ENCODE measurements at places on chromosomes 6 and 20.

DNA sequence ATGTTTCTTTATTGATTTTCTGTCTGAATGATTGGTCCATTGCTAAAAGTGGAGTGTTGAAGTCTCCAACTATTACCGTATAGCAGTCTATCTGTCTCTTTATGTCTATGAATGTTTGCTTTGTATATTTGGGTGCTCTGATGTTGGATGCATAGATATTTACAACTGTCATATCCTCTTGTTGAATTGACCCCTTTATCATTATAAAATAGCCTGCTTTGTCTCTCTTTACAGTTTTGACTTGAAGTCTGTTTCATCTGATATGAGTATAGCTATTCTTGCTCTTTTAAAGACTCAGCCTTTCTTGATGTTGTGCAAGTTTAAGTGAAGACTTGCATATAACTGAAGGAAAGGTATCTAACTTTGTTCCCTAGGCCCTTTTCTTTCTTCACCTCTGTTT lies 173.8 kb upstream of the RAB32 start:
- DNase-seq: no peak

GRCh38 chr6:81741689-81742088 lies 10.8 kb downstream of the TENT5A start:
- no peak for DNase-seq

- DNase-seq: no peak
These were observed 19.4 kb downstream of the ESF1 start for GRCh38 chr20:13765299-13765698.

- DNase-seq: no peak
These were observed 10.1 kb downstream of the FIG4 start for GRCh38 chr6:109701221-109701620.

GRCh38 chr6:30555816-30556065 lies 548 bp downstream of the GNL1 start:
- no peak for DNase-seq

DNA sequence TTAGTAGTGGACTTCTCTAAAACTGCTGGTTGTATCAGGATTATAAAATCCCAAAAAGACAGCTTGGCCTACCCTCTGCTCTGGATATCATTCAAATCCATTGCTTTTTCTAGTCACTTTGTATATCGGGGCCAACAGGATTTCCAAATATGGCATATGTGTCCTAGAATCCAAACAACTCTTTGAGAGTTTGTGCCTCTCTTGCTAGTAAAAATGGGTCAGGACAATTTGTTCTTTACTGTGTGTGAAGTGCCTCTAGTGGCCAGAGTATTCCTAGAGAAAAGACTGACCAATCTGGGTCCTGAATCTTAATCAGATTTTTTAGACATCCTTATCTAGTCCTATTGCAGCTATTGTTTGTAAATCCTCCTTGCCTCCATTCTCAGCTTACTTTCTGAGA lies 33.5 kb upstream of the MANEA start:
- no peak for DNase-seq

- no peak for DNase-seq
These were observed 34.7 kb downstream of the PLAGL1 start for GRCh38 chr6:143973097-143973966.

GRCh38 chr6:150894191-150894744 lies 28.8 kb downstream of the MTHFD1L start:
- DNase-seq: no peak

- DNase-seq: peak; percentile 49
These were observed 50.0 kb upstream of the SCGN start for GRCh38 chr6:25601800-25602673.

DNA sequence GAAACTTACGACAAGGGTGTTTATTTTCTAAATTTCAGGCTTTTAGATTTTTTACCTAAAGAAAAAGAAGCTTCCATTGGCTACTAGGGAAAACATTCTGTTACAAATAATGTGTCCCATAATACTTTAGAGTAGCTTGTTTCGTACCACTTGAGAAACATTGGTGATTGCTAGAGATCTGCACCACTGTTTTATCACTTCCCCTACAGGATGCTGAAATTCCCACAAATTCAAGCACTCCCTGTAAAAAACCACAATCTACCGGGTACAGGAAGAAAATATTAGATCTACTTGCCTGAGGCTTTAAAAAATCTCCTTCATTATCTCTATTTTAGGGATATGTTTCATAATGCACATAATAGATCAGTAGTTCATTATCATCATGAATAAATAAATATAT lies 29.9 kb downstream of the SEL1L2 start:
- no peak for DNase-seq

DNA sequence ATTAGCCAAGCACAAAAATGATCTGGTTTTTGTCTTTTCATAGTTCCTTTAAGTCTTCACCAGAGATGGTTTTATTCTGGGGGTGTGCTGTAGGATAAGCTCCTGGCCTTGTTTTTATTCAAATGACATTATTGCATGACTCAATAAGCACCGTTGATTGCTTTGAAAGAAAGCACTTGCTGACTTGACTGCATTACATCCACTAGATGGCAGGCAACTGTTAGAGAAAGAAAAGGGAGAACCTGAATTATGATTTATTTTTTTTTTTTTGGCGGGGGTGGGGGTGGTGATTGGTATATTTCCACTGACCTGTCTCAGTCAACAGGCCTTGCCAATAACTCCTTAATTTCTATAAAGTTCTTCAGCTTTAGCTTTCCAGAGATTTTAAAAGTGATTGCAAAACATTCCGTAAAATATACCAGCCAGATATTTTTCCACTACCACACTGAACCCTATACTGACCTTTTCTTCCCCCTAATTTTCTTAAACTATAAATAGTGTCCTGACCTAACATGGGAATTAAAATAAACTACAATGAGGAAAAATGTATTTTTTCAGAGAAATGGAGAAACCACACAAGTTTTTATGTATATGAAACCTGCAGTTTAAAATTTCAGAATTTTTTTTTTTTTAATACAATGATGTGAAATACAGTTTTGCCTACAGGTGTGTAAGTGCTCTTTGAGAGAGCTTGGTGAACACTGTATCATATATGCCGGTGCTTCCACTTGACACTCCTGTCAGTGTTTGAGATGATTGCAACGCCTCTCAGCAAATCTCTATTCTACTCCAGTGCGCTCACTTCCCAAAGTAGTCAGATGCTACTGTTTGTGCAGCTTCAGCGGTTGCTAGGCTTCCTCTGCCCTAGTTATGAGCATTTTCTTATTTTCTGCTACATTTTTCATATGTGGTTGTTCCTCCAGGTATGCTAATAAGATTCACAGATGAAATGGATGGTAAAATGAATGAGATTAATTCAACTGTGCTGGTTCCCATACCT lies 274.3 kb downstream of the CD109 start:
- peak; percentile 2 for DNase-seq

DNA sequence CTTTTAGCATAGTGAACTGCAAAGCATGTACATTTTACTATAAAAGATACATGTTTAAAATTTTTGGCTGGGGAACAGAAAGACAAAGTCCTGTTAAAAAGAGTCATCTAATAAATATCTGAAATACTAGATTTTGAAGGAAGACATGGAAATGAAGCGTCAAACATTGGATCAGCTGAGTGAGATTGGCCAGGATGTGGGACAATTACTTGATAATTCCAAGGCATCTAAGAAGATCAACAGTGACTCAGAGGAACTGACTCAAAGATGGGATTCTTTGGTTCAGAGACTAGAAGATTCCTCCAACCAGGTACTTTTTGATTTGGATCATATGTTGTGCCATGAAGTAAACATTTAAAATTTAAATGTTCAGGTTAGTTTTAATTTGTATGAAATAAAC lies 162.3 kb downstream of the UTRN start:
- DNase-seq: no peak

- DNase-seq: no peak
These were observed 84.8 kb upstream of the MRPS10 start for GRCh38 chr6:42302411-42302810.

- no peak for DNase-seq
These were observed 350 bp downstream of the HELZ2 start for GRCh38 chr20:63573647-63574131.

- DNase-seq: no peak
These were observed 19.6 kb downstream of the JAG1 start for GRCh38 chr20:10654250-10654610.

- no peak for DNase-seq
These were observed 101.0 kb downstream of the LCA5 start for GRCh38 chr6:79436241-79436640.

GRCh38 chr6:156943816-156944215 lies 166.6 kb downstream of the ARID1B start:
- DNase-seq: no peak

DNA sequence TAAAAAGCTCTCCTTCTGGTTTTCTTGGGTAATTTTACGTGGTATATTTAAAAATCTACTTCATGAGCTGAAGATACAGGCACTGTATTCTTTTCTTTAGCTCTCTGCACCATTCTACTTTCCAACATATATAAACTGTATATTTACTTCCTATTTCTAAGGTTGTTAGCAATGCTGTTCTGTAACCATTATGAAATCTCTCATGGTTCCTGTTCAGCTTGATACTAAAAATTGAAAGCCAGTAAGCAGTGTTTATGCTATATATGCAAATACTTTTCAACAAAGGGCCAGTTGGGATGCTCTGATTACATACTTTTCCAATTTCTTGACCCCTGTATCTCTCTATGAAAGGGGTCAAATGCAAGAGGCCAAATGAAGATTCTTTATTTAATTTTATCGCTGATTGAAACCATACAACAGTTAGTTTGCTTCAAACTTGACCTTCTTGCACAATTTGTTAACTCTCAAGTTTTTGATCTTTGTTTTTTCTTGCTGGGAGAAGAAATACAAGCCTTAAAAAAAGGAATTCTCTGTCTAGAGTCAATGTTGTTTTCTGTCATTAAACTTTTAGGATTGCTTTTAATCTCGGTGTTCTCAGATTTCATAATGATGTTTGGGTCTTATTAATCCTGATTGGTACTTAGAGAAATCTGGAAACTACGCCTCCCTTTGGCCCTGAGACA lies 223.2 kb downstream of the PRL start:
- DNase-seq: no peak

DNA sequence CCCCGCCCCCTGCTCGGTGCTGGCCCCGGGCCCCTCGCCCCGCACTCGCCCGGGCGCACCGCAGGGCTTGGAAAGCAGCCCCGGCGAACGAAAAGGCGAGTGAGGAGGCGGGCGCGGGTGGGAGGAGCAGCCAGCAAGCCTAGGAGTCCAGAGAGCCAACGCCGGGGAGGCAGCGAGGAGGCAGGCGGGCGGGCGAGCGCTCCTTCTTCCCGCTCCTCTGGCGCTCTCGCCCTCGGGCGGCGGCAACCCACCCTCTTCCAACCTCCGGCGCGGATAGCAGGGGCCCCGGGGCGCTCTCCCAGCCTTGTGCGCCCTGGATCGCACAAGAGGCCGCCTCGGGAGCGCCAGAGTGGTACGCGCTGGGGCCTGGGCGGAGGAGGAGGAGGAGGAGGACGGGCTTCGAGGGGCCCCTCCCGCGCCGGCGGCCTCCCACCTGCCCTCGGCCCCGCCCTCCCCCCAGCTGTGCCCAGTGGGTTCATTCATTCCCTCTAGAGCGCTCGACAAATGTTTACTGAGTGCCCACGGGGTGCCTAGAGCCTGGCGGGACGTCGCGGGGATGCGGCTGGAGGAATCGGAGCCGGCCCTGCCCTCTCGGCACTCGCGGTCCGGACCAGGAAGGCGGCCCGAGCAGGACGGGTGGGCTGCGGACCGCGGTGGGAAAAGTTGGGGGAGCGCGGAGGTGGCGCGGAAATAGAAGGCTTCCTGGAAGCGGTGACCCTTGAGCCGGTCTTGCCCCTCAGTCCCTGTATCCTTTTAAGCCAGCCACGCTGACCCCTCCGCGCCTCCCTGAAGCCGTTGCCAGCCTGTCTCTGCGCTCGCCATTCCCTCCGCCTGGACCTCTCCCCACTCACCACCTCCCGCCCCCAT lies at the start of gene BMP7:
BMP7 (minus strand) TSS at position 351 of the 867 bp plus-strand sequence. CDS start 519 bp downstream, outside the sequence.
- DNase-seq: no peak

GRCh38 chr20:36248836-36249235 lies 12.6 kb downstream of the AAR2 start:
- DNase-seq: no peak

- peak; percentile 73 for DNase-seq
These were observed 123.3 kb upstream of the COL21A1 start for GRCh38 chr6:56370561-56371211.

DNA sequence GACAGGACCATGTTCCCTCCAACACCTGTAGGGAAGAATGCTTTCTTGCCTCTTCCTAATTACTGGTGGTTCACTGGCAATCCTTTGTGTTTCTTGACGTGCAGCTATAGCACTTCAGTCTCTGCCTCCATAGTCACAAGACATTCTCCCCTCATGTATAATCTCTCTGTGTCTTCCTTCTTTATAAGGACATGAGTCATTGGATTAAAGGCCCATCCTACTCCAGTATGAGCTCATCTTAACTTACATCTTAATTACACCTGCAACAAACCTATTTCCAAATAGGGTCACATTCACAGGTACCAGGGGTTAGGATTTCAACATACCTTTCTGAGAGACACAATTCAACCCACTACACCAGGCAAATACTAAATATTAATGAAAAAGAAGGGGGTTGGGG lies 213.6 kb downstream of the RNGTT start:
- DNase-seq: no peak

DNA sequence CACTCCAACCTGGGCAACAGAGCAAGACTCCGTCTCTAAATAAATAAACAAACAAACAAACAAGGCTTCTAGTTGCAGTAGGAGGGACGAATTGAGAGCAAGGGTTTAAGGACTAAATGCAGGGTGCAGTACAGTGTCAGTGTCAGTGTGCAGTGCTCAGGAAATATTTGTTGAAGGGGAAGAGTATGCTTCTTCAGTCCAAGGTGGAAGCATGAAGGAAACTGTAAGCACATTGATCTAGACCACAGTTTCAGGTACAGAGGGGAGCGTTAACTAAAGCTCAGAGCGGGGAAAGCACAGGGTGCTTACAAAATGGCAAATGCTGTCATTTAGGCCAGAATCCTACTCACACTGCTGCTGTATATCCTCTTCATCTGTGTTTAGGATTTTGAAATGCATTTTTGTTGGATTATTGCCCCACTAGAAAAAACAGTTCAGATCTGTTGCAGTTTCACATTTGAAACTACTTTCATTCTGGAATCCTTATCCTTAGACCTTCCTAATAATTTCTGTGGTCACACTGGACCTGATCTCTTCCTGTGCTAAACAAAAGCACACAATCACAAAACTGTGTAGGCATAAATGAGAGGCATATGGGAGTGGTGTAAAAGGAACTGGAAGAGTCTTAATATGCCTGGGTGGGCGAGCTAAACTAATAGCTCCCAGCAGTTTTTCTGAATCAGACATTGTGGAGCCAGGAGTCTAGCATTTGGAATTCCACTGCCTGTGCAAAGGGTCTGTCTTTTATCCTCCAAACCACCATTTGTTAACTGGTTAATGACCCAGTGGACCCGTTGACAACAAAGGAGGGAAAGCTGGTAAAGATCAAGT lies 41.4 kb downstream of the CBFA2T2 start:
- DNase-seq: no peak

DNA sequence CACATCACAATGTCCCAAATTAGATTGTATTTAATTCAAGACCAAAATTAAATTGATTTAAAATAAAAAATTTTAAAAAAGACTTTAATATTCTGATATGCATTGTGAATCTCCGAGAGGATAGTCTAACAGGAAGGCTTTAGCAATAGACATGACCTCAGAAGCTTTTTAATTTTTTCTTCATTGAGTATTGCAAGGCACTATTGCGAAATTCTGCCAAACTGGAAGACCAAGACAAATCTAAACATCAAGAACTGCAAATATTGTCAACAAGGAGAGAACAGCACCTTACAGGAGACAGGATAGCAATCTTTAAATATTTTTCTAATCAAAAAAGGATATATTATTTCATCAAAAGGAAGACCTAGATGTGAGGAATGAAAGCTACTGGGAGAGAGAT lies 56.9 kb downstream of the BMP5 start:
- DNase-seq: no peak

- DNase-seq: no peak
These were observed 244.4 kb downstream of the SAMD5 start for GRCh38 chr6:147752689-147753403.

GRCh38 chr20:48489046-48489463 lies 338.7 kb downstream of the PREX1 start:
- DNase-seq: no peak
